Spinal cord (tissue), 10 donors: ENCODE measurements at places on chromosomes 16 and 17. TPM values are rescaled to one million over a fixed set of nuclear protein-coding genes. Genes with fewer than 3 reads are reported as not detected.

GRCh38 chr17:79272220-79272619 lies 197.6 kb downstream of the ENGASE start:
- peaks cover 2% of the 10 kb centered on the region for H3K36me3 ChIP-seq
- H3K27me3 ChIP-seq = no peaks in the 10 kb centered on the region
- H3K27ac ChIP-seq = no peak overlapping the region
- DNase-seq = no peak
- H3K4me3 ChIP-seq = no peak overlapping the region

DNA sequence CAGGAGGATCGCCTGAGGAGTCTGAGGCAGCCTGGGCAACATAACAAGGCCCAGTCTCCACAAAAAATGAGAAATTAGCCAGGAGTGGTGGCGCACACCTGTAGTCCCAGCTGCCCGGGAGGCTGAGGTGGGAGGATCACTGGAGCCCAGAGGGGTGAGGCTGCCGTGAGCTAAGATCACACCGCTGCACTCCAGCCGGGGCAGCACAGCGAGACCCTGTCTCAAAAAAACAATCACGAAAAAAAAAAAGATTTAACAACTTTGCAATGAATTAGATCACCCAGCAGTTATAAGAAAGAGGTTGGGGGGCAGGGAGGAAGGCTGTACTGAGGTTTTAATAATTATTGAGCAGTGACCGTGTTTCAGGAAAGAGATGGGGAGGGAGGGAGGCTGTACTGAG lies 49.4 kb downstream of the RPH3AL start:
- H3K4me3 ChIP-seq = no peak overlapping the region
- peaks cover 8% of the 10 kb centered on the region for H3K36me3 ChIP-seq
- H3K27ac ChIP-seq = no peak overlapping the region
- H3K4me1 ChIP-seq = peaks cover 59% of the 10 kb centered on the region
- DNase-seq = no peak

GRCh38 chr17:8209907-8210760 lies at the start of gene AURKB:
Gene AURKB (minus strand): TSS chr17:8210575. CDS start chr17:8210224, 351 bp downstream.
- peaks cover 7% of the 10 kb centered on the region for H3K36me3 ChIP-seq
- peak within 1 kb of the TSS; percentile 91 for H3K27ac ChIP-seq
- H3K4me3 ChIP-seq = peak within 1 kb of the TSS; percentile 78
- peaks cover 23% of the 10 kb centered on the region for H3K4me1 ChIP-seq
- H3K27me3 ChIP-seq = no peaks in the 10 kb centered on the region
- peak; percentile 99 for DNase-seq

- H3K27ac ChIP-seq = no peak overlapping the region
- no peak overlapping the region for H3K4me3 ChIP-seq
- H3K27me3 ChIP-seq = no peaks in the 10 kb centered on the region
- H3K4me1 ChIP-seq = peaks cover 2% of the 10 kb centered on the region
- no peak for DNase-seq
These were observed 6.2 kb downstream of the ACSF2 start for GRCh38 chr17:50432125-50432762.

GRCh38 chr16:62156971-62157370 lies 120.7 kb upstream of the CDH8 start:
- no peak for DNase-seq
- no peak overlapping the region for H3K27ac ChIP-seq
- H3K36me3 ChIP-seq = no peaks in the 10 kb centered on the region
- no peaks in the 10 kb centered on the region for H3K4me1 ChIP-seq
- no peak overlapping the region for H3K4me3 ChIP-seq

GRCh38 chr16:87653234-87653633 lies 50.9 kb downstream of the JPH3 start:
- no peak for DNase-seq
- no peak overlapping the region for H3K4me3 ChIP-seq
- H3K27ac ChIP-seq = no peak overlapping the region

DNA sequence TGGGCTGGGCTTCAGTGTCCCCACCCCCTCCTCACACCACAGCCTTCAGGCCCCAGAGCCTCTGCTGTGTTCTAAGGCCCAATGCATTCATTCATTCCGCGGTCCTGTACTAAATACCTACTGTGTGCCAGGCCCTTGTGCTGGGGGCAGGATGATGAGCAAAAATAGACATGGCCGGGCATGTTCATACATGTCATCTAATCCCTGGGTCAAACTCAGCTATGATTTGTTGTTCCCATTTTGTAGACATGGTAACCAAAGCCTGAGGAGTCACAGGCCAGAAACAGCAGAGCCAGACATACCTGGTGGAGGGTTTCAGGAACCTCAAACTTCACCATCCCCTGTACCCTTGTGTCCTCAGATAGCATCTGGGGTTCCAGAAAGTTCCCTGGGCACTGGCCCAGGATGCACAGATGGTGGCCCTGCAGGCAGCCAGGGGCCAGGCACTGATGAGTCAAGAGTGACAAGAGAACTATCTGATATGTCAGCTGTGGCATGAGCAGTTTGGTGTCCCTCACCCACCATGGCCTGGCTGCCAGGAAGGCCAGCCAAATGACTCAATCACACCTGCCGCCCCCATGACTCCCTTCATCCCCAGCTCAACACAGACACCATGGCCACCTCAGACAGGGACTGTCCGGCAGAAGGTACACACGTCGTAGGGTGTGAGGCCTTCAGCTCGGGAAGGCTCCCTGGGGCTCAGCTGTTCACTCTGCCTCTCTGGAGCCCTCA lies 2.7 kb upstream of the RRAD start:
- no peak for DNase-seq
- peaks cover 29% of the 10 kb centered on the region for H3K27me3 ChIP-seq
- no peak overlapping the region for H3K4me3 ChIP-seq
- H3K4me1 ChIP-seq = peaks cover 46% of the 10 kb centered on the region
- no peak overlapping the region for H3K27ac ChIP-seq
- peaks cover 21% of the 10 kb centered on the region for H3K36me3 ChIP-seq

GRCh38 chr17:7837408-7838088 lies 3.5 kb downstream of the KDM6B start:
- no peak for DNase-seq
- H3K27ac ChIP-seq = peak overlapping the region; percentile 99
- no peaks in the 10 kb centered on the region for H3K36me3 ChIP-seq

DNA sequence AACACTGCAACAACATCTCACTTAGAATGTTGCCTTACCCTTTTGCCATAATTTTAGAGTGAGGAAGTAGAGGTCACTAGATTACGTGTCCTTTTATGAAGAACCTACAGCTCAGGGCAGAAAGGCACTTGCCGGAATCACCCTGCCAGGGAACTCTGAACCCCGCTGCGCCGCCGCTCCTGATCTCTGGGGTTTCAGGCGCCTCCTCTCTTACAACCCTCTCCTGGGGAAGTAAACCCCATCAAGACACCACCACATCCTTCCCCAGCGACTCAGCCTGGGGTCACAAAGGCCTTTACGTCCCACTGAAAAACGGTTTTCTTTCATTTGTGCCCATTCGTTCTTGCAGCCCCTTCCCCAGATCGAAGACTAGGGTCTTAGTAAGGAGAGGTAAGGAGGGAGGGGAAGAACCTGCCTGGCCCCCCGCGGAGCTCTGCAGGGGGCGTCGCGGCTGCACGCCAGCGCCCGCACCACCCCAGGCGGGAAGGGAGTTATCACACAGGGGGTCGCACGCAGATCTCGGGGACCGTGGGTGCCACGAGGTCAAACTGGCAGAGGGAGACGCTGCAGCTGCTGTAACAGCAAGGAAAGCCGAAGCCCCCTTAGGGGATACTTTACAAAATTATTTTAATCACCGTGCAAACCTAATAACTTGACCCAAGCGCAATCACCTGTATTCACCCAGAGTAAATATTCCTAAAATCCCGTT lies 1.0 kb upstream of the HLF start:
- DNase-seq = no peak
- peak overlapping the region; percentile 32 for H3K4me3 ChIP-seq
- H3K36me3 ChIP-seq = no peaks in the 10 kb centered on the region

- H3K4me1 ChIP-seq = peaks cover 4% of the 10 kb centered on the region
- H3K27ac ChIP-seq = no peak overlapping the region
- H3K36me3 ChIP-seq = no peaks in the 10 kb centered on the region
- H3K4me3 ChIP-seq = no peak overlapping the region
- DNase-seq = no peak
- no peaks in the 10 kb centered on the region for H3K27me3 ChIP-seq
These were observed 10.2 kb downstream of the RSPRY1 start for GRCh38 chr16:57196286-57196685.

DNA sequence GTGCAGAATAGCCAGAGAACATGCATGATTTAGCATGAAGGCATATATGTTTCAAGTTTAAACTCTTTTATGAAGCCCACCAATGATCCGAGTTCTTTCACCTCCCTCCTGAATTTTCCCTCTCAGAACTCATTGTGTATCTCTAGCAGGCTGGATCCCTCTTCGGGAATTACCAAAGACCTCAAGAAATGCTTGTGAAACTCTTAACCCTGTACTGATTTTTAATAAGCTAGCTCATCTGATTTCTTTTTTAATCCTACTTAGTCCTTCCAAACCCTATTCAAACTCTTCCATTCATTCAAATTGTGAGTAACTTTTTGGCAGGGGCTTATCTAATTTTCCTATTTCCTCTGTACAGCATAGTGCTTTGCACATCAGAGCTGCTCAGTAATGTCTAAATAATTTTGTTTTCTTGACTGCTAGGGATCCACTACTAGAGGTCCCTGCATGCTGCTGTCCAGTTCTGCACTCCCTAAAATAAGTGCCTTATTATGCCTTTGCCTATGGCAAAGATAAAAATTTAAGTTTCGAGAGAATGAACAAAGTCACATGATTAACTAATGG lies 723.8 kb downstream of the CDH11 start:
- no peaks in the 10 kb centered on the region for H3K4me1 ChIP-seq
- H3K36me3 ChIP-seq = no peaks in the 10 kb centered on the region
- no peaks in the 10 kb centered on the region for H3K27me3 ChIP-seq
- H3K4me3 ChIP-seq = no peak overlapping the region
- no peak overlapping the region for H3K27ac ChIP-seq

DNA sequence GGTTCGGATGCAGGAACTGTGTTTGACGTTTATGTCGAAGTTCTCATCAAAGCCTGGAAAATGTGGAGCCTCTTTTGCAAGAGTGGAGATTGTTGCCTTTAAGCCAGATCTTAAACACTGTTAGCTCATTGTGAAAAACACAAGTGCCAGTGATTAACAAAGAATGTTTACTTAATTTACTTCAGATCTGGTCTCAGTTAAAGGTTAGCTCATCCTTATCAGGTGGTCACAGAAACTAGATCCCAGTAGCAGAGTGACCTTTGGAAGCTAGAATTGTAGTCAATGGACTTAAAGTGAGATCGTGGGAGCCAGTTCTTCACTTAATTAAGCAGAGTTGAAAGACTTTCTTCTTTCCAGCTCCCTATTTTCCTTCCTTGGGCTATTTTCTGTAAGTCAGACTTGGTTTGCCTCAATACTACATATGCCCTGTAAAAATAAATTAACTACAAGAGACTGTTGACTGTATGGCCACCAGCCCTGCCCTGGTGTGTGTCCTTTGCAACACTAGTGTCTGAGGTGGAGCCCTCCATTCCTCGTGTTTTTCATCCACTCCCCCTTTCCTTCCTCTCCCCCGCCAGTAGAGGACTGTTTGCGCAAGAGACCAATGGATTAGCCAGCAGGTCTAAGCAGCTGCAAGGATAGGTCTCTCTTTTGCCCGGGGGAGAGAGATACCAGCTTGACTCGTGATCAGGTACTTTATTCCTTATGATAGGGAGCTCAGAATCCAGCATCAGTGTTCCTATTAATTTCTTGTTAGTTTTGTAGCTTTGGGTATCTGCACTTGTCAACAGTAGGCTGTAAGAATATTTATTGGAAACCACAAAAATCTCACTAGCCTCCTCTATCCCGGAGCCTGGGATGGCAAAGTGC lies 20.2 kb downstream of the FBXO39 start:
- no peaks in the 10 kb centered on the region for H3K4me1 ChIP-seq
- no peak overlapping the region for H3K27ac ChIP-seq
- no peaks in the 10 kb centered on the region for H3K36me3 ChIP-seq
- DNase-seq = no peak
- H3K27me3 ChIP-seq = no peaks in the 10 kb centered on the region
- H3K4me3 ChIP-seq = no peak overlapping the region

DNA sequence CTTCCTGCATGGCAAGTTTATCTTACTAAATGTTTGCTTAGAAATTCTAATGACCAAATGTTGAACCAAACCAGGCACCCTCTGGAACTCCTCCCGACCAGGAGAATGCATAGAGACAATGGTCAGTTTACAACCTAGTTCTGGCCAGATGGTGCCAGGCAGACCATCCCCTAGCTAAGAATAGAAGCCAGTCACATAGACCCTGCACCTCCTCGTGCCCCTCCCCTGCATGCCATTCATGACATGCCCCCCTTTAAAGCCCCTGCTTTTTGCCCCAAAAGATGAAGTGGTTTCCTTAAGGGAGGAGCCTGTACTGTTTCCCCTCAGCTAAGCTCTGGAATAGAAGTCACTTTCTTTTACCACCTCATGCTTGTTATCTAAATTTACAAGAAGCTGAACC lies 6.6 kb upstream of the CPHXL start:
- H3K27ac ChIP-seq = peak overlapping the region; percentile 81
- no peak overlapping the region for H3K4me3 ChIP-seq
- peaks cover 6% of the 10 kb centered on the region for H3K4me1 ChIP-seq

- no peaks in the 10 kb centered on the region for H3K27me3 ChIP-seq
- H3K27ac ChIP-seq = no peak overlapping the region
These were observed 58.9 kb downstream of the TK2 start for GRCh38 chr16:66490774-66491715.

DNA sequence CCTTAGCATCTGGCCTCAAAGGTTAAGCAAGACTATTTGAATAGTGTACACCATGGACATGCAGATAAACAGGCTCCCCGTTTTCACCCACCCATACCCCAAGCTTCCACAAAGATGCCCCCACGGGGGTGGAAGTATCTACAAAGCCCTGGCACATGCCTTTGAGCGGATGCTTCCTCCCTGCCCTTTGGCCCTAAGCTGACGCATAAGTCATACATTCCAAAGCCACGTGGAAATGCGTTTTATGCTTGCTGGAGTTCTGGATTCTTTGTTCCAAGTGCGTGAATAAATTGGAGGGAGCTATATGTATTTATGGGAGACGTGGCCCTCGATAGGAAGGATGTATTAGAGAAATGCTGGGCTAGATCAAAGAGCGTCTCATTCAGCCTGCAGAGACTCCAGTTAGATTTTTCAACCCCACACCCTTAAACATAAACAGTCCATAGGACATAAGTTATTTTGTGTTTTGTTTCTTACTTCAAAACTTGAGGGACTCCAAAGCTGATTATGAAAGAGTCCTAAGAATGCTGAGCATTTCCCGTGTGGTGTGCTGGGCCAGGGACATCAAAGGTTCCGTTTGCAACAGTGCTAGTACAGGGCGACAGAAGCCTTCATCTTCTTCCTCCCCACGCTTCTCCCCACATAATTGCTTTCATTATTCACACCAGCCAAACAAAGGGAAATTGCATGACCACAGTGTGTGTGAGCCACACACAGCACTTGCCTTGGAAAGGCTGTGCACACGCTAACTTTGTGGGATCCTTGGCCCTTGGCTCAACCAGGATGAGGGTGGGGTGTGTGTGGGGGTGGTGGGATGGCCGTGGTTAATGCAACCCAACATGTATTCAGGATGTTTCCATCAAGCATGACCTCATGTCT lies 73.6 kb downstream of the WIPI1 start:
- no peak overlapping the region for H3K4me3 ChIP-seq
- peak overlapping the region; percentile 78 for H3K27ac ChIP-seq
- H3K27me3 ChIP-seq = no peaks in the 10 kb centered on the region
- H3K4me1 ChIP-seq = peaks cover 10% of the 10 kb centered on the region
- DNase-seq = no peak

The CDC6 gene
- total RNA-seq = 10.3 TPM

The CA4 gene
- 6.2 TPM for total RNA-seq

The SLC38A8 gene
- 1.4 TPM for total RNA-seq

The ENPP7 gene
- not detected for total RNA-seq

The CCL8 gene
- 0.89 TPM for total RNA-seq
